ENCODE measurements at places on chromosomes 11 and 22.
A peak's percentile ranks its signal among the peaks of the same experiment; 100 is the strongest.

- no peak for DNase-seq
Observed at GRCh38 chr11:132096132-132096825, 725.9 kb downstream of the NTM start.

DNA sequence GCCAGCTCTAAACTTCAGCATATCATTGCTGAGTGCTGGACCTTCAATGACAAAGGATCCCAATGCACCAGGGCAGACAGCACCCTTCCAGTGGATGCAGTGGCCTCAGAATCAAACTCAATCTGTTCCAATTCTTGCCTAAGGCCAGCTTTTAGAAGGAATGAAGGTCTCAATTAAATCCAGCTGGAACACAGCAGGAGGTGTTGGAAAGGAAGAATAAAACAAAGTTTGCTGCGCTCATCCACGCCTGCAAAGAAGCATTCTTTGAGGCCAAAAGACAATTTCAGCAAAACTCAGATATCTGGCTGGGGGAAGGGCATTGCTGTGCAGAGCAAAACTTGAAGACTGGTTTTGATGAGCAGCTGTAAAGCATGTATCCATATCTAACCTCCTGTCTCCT is 120.7 kb downstream of the CCDC81 start:
- DNase-seq: no peak

DNA sequence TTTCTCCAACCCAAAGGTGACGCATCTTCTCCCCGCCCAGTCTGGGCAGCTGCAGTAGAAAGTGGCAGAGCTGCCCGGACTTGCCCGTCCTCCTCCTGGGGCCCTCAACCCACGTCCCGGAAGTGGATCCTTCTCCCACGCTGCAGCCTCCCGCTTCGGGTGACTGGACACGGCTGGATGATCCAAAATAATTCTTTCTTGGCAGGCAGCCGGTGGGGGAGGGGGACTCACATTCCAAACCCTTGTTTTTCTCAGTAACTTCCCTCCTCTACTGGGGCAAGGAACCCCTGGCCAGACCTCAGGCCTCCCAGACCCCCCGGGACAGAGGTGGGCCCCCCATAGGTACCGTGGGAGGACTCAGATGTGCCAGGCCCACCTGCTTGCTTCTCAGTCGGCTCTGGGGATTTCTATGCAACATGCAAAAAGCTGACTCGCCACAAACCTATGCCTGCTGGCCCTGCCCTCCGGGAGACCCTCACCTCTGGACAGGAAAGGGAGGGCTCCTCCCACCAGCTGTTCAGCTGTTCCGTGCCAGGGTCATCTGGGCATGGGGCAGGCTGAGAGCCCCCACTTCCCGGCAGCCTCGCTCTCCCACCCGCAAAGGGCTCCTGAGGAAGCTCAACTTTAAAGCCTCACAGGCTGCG is 1.4 kb downstream of the PLXNB2 start:
- DNase-seq: peak; percentile 27

- DNase-seq: no peak
Observed at GRCh38 chr11:132311703-132312102, 941.3 kb downstream of the NTM start.

DNA sequence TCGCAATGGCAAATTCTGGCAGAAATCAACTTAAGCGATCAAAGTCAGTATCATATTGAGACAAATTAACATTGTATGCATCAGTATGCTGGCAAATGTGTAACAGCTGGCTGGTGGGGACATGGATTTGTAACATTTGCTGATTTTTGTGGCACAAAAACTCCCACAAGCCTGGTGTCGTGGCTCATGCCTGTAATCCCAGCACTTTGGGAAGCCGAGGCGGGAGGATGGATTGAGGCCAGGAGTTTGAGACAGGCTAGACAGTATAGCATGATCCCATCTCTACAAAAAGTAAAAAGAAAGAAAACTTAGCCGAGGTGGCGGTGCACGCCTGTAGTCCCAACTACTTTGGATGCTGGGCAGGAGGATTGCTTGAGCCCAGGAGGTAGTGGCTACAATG is 17.6 kb upstream of the HDHD5 start:
- no peak for DNase-seq

- no peak for DNase-seq
Observed at GRCh38 chr11:61158691-61159381, 2.4 kb downstream of the VPS37C start.

DNA sequence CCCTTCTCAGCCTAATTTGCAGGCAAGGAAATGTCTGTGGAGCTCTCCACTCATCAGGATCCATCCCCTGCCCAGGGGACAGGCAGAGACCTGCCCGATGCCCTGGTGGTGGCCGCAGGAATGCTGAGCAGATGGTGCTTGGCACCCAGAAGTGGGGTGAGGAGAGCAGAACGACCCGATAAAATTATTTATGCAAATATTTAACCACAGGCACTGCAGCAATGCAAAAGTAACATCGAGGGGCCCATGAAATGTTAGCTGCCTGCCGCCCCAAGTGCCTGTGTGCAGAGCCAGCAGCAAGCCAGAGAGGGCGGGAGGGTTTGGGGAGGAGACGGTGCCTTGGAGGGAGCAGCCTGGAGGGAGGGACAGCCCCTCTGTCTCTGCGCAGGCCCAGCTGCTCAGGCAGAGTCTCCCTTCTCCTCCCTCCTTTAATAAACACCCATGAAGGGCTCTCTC is 205.5 kb downstream of the CTTN start:
- no peak for DNase-seq

DNA sequence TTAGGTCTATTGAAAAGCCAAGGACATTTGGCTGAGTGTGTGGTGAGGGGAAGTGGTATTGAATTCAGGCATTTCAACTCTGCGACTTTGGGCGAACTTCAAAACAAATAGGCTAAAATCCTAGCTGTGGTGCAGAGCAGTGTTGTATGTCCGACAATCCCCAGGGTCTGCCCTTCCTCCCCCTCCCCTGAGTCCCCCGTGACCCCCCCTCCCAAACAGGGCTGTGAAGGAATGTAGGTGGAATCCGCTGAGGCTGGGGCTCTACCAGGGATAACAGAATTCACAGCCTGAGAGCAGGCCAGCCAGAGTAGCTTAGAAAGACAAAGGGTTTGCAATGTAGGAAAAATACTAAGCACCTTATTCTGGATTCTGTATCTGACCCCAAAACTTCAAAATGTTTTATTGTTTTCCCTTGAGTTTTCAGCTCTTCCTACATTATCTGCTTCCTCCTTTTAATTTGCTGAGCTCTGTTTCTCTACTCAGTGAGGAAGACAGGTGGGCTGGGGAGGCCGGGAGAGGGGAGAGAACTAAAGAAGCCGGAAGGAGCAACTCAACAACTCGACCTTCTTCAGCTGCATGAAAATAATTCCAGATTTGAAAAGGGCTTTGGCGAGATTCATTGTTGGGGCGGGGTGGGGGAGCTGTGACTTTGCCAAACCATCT is 315.2 kb downstream of the BLID start:
- DNase-seq: no peak

- no peak for DNase-seq
Observed at GRCh38 chr11:100469835-100470234, 217.3 kb upstream of the ARHGAP42 start.

- DNase-seq: no peak
Observed at GRCh38 chr11:13851691-13852090, 110.8 kb upstream of the SPON1 start.

DNA sequence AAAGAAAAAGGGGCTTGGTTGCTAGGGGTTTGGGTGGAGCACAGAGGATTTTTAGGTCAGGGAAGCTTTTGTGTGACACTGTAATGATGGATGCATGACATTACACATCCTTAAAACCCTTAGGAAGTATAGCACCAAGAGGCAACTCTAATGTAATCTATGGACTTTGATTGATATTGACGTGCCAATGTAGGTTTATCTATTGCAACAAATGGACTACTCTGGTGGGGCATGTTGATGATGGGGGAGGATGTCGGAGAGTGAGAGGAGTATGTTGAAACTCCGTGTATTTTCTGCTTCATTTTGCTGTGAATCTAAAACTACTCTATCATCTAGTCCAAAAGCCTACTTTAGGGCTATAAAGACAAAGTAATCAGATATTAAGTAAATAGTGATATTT is 72.3 kb upstream of the PAX6 start:
- no peak for DNase-seq

- DNase-seq: no peak
Observed at GRCh38 chr22:23121424-23121823, 20.4 kb downstream of the RSPH14 start.

DNA sequence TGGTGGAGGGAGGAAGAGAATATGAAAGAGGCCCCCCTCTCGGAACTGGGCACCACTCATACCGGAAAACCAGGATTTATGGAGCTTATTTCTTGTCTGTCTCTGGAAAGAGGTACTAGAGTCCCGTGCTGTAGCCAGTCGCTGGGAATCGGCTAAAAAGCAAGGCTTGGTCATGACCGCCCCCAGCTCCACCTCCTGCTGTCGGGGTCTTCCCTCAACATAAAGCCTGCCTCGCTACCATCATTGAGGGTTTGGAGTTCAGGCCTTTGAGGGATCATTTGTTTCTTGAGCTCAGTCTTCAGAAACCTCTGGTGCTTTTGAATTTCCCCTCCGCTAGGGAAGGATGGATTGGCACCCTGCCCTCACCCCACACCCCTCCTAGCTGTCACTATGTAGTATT is 97.1 kb downstream of the TSPAN18 start:
- no peak for DNase-seq

- DNase-seq: no peak
Observed at GRCh38 chr22:33028234-33028633, 29.9 kb downstream of the SYN3 start.

DNA sequence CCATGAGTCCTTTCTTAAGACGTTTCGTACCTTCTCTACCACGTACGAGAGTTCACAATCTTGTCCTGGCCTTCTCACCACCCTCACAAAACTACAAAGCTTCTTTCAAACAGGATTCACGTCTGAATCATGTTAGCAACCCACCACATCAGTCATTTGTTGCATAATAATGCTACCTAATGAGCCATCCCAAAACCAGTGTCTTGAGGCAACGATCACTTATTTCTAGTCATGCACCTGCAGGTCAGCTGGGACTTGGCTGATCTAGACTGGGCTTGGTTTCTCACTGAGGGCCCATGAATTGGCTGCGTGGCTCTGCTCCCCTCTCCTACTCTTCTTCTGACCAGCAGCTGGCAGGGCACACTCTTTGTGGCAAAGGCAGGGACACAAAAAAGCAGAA is 28.3 kb downstream of the LARGE1 start:
- no peak for DNase-seq

DNA sequence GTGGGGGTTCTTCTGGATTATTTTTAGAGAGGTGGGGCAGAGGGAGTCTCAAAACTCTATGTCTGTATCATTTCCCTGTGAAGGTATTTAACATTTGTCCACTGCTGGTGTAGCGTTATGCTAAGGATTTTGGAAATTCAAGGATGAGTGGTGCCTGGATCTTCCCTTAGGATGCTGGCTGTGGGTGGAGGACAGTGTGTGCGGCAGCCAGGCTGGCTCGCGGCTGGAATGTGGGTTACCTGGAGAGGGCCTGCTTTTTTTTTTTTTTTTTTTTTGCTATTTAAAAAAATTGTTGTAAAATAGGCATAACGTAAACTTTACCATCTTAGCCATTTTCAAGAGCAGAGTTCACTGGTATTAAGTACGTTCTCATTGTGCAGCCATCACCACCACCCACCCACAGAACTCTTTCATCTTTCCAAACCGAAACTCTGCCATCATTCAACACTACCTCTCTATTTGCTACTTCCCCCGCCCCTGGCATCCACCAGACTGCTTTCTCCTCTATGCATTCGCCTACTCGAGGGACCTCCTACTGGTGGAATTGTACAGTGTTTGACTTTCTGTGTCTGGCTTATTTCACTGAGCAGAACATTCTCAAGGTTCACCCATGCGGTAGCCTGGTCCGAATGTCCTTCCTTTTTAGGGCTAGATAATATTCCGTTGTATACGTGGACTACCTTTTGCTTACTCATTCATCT is 67.1 kb downstream of the PARVB start:
- peak; percentile 11 for DNase-seq

DNA sequence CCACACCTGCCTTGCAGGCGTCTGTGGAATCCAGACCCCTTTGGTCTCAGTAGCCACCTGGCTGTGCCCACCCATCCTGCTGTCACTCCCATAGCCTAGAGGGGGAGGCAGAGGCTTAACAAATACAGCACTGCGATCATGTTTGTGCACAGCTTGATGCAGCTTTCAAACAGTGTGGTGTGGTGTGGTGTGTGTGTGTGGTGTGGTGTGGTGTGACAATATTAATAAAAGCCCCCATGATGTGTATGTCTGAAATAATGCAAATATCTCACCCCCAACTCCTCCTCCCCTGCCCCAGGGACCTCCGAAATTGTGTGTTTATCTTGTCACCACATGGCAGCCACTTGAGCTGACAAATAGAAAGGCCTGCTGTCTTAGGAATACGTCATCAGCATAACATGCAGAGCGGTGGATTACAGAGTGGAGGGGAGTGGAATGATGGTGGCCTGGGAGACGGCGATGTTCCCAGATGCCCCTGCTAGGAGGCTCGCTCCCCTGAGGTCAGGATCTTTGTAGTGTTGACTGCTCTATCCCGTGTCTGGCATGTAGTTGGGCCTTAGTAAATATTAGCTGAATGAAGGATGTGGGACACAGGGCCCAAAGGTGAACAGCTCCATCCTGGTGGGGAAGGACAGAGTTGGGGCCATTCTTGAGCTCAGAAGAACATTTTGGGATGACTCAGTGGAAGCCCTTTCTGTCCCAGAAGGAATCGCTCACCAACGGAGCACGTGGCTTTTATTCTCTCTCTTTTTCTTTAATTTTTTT is 2.8 kb downstream of the PDXP start:
- DNase-seq: no peak

DNA sequence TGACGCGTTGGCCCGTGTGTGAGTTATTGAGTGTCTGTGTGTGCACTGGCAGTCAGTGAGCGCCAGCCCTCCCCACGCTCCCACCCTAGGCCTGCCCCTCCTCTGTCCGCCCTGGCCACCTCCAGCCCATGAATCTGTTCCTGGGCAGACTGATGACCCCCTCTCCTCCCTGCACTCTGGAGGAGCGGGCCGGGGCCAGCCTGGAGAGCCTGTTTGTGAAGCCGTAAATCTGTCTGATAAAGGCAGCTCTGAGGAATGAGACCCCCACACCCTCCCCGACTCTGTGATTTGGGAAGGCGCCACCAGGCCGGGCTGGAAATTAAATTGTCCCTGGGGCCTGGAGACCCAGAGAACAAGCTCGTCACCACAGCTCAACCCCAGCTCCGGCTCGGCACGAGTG is 8.6 kb downstream of the TSSC4 start:
- DNase-seq: no peak

GRCh38 chr22:23772649-23773473 is at the start of gene MMP11:
MMP11 (plus strand) TSS chr22:23772849; CDS start chr22:23772871, 22 bp downstream.
- no peak for DNase-seq

- no peak for DNase-seq
Observed at GRCh38 chr11:90585491-90585890, 362.6 kb upstream of the CHORDC1 start.

- DNase-seq: no peak
Observed at GRCh38 chr11:68313574-68314202, 1.3 kb downstream of the LRP5 start.

- DNase-seq: no peak
Observed at GRCh38 chr11:125926682-125927081, 19.2 kb upstream of the VSIG10L2 start.

GRCh38 chr11:118149493-118149892 is 3.1 kb downstream of the SCN4B start:
- DNase-seq: no peak

DNA sequence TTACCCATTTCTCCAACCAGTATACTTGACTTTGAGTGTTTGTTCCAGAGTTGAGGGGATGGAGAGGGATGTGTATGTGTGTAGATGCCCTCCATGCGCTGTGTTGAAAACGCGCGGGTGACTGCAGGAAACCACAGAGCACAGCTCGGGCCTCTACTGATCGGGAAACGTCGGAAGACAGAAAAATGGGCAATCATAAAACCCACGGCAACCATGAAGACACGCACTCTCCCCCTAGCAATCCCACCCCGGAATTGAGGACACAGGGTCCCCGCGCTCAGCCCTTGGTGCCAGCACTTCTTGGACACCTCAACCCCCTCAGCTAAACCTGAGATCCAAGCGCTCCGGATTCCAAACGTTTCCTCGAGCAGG is 251 bp upstream of the UQCC3 start:
- peak; percentile 72 for DNase-seq
